ENCODE measurements at places on chromosomes 2 and 18.

DNA sequence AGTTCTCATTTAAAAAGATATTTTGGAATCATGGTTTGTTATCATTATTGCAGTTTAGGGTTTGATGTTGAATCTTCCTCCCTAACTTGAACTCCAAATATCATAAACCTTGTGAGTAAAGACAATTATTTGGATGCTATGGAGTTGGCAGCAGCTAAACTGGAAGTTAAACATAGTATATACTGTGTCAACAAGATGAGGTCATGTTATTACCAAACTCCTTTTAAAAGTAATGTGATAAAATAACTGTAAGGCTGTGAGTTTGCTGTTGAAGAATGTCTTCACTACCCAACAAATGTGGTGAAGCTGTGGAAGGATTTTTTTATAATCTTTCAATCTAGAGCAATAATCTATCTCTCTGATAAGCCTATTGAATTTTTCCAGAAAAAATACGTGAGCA is 16.0 kb downstream of the DNAH6 start:
- no peak for DNase-seq

- no peak for DNase-seq
Measured at GRCh38 chr2:160308915-160309314, 108.8 kb upstream of the ITGB6 start.

DNA sequence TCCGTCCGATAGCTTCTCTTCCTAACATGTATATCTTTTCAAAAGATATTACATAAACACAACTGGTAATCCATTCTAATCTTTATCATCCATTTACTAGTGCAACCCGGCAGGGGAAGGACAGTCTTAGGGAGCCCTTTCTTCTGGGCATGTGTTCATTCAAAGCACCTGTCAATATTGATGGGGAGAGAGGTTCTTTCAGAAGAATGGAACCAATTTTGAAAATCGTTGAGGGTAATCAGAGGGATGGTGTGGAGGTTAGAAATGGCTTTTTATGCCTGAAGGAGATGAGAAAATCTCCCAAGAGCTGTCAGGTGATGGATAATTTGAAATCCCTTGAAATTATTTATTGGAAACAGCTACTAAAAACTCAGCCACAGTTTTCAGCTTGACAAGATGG is 561.9 kb upstream of the DCC start:
- no peak for DNase-seq

GRCh38 chr18:46891742-46892214 is 25.5 kb downstream of the PIAS2 start:
- no peak for DNase-seq

- DNase-seq = no peak
Measured at GRCh38 chr2:64727013-64727767, 73.5 kb upstream of the SERTAD2 start.

GRCh38 chr2:33616873-33617272 is 17.8 kb upstream of the FAM98A start:
- DNase-seq = no peak

- DNase-seq = no peak
Measured at GRCh38 chr2:53028225-53028624, 739.4 kb upstream of the CHAC2 start.

DNA sequence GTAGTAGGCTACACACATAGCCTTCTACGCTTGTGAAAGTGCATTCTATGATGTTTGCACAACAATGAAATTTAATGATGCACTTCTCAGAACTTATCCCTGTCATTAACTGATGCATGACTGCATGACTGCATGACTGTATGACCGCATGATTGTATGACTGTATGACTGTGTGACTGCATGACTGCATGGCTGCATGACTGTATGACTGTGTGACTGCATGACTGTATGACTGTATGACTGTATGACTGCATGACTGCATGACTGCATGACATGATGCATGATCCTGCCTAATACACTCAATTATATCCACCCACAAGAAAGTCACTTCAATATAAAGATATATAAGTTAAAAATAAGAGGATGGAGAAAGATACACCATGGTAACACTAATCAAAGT is 365.4 kb upstream of the FSIP2 start:
- no peak for DNase-seq

- DNase-seq = no peak
Measured at GRCh38 chr2:168552450-168552856, 96.4 kb downstream of the CERS6 start.

GRCh38 chr2:127661949-127662510 is 13.3 kb downstream of the LIMS2 start:
- DNase-seq = no peak

- no peak for DNase-seq
Measured at GRCh38 chr2:239004274-239005015, 156.6 kb downstream of the TWIST2 start.

GRCh38 chr18:10051877-10052631 is 138.2 kb downstream of the VAPA start:
- DNase-seq = no peak

DNA sequence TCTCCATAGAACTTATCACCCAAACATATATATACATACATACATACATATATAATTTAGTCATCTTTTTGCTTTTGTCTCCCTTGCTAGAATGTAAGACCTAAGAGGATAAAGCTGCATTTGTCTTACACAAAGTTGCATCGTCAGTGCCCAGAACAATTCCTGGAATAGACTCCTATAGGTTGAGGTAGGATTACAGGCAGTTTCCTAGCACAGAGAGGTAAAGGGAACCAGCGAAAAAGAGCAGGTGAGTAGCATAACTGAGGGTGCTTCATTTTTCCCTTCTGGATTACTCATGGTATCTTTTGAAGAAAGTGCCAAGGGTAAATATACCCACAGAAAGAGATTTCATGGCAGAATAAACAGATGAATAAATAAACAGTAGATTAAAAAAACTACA is 68.1 kb upstream of the AMMECR1L start:
- no peak for DNase-seq

DNA sequence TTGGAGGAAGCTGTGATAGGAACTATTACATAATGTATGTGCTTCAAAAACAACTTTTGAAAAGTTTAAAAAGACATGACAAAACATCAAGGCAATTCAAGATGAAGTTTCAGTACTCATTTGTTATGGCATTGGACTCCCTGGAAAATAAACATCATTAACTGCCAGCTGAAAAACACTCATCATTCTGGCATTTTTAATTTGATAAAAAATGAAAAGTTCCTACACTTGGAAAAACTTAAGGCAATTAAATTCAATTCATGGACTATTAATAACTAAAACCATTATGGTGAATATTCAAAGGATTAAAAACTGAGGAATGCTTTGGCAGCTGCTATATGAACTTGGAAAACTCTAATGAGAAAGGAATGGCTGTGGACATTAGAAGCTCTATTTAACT is 8.5 kb downstream of the TYW5 start:
- DNase-seq = no peak

Measured in cortex of kidney (tissue), 1 donor.